Right lobe of liver (tissue), 6 donors: ENCODE measurements at places on chromosomes 16 and 17. TPM values are rescaled to one million over a fixed set of nuclear protein-coding genes. Genes with fewer than 3 reads are reported as not detected.

- no peak overlapping the region for H3K4me3 ChIP-seq
- H3K36me3 ChIP-seq, result no peaks in the 10 kb centered on the region
- no peaks in the 10 kb centered on the region for H3K4me1 ChIP-seq
Measured at GRCh38 chr17:74079537-74080300, 123.8 kb upstream of the RPL38 start.

DNA sequence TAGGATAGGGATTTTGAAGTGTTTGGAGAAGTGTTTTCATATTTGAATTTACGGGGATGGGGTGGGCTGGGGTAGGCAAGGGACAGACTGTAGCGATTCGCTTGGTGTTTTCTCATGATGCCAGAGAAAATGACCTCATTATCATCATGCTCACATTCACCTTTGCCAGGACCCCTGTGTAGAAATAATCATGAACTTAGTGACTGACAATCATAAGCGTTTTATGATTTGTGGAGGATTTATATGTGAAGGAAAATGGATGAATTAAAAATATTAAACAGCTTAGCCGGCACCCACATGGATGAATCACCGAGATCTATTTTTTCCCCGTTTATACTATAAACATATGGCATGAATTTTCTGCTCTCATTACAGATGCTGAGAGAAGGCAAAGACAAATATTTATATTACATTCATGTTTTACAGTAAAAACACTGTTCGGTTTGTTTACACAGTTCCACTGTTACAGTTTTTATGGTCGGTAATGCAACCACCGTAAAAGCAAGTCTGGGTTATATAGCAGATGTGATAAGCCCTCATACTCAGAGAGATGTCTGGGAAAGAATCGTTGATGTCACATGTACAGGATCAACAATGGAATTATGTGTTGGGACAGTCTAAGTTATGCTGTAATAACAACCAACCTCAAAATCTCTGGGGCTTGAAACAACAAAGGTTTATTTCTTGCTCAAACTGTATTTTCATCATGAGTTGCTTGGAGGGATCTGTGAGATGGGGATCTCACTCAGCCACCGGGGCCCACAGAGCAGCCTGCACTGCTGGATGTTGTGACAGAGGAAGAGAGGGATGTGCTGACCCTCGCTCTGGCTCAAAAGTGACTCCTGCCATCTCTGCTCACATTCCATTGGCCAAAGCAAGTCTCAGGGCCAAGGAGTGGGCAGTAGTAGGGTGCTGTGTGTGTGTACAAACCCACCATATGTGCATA is 85.1 kb downstream of the WWOX start:
- H3K27ac ChIP-seq, result no peak overlapping the region
- DNase-seq, result no peak
- no peaks in the 10 kb centered on the region for H3K27me3 ChIP-seq
- H3K4me3 ChIP-seq, result no peak overlapping the region

Gene ACSM2B
- total RNA-seq, result 282 TPM

DNA sequence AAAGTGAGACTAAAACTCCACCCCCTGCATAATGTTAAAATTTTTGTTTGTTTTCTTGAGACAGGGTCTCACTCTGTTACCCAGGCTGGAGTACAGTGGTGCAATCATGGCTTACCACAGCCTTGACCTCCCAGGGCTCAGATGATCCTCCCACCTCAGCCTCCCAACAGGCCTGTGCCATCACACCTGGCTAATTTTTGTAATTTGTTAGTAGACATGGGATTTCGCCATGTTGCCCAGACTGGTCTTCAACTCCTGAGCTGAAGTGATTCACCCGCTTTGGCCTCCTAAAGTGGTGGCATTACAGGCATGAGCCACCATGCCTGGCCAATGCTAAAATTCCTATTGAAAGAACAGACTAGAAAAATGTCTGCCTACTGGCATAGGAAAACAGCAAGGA is 103.8 kb downstream of the TRIM37 start:
- no peak for DNase-seq
- H3K27ac ChIP-seq, result peak overlapping the region; percentile 62
- H3K4me1 ChIP-seq, result peaks cover 56% of the 10 kb centered on the region
- no peak overlapping the region for H3K4me3 ChIP-seq

DNA sequence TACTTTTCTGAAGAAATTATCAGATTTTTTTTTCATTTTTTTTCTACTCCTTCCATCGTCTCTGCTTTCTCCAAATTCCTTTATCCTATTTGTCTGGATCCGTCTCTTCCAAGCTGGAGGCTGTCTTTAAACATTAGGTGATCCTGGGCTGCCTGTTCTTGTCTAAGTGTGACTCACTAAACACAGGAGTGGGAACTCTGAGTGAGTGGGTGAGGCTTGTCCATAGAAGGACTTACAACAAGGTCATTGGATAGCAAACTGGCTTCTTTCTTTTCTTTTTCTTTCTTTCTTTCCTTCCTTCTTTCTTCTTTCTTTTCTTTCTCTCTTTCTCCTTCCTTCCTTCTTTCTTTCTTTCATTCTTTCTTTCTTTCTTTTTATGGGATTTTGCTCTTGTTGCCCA is 18.2 kb downstream of the ALOX15 start:
- no peaks in the 10 kb centered on the region for H3K4me1 ChIP-seq
- H3K36me3 ChIP-seq, result no peaks in the 10 kb centered on the region
- no peak overlapping the region for H3K27ac ChIP-seq
- no peaks in the 10 kb centered on the region for H3K27me3 ChIP-seq
- no peak for DNase-seq

Gene PHF12
- total RNA-seq, result 16.7 TPM

DNA sequence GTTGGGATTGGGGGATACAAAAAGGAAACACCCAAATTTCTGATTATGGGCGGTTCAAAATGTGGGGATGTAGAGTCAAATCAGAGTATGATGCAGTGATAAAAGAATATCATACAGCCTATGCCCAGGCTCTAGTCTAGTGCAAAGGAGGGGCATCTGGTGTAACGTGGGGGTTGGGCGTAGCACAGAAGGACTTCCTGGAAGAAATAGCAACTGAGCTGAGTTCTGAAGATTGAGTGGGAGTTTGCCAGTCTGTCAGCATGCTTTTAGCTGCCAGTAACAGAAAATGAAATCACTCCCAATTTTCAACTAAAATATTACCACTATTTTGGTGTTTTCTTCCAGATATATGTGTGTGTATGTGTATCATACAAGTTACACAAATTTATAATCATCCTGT is 196.9 kb downstream of the SPECC1 start:
- no peaks in the 10 kb centered on the region for H3K36me3 ChIP-seq
- no peak overlapping the region for H3K27ac ChIP-seq
- no peak for DNase-seq

DNA sequence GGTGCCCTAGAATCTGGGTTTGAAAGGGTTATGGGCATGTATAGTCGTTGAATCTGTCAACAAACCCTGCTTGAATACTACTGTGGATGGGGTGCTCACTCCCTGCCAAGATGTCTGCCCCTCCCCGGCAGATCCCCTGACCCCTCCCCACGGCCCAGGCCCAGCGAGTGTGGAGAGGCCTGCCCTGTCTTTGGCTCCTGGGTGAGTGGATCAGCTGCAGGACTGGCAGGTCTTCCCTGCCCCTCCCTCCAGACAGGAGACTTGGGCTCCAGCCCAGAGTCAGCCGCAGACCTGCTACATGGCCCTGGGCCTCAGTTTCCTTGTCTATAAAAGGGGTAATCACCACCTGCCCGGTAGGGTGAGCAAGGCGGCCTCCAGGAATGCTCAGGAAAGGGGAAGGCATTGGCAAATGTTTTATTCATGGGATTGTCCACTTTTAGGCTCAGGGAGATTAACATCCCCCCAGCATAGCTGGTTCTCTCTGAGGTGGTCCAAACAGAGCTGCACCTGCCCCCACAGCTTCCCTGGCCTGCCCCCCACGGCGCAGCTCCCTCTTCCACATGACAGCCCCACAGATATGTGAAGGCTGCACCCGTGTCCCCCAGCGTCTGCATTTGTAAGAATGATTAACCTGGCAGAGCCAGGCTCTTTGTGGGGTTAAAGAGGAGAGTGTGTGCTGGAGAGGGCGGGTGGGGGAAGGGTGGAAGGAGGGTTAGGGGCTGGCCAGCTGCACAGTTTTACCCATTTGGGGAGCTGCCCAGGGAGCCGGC is 18.5 kb upstream of the SPNS2 start:
- H3K4me3 ChIP-seq, result no peak overlapping the region
- H3K27me3 ChIP-seq, result no peaks in the 10 kb centered on the region
- no peaks in the 10 kb centered on the region for H3K36me3 ChIP-seq
- DNase-seq, result no peak
- H3K27ac ChIP-seq, result no peak overlapping the region

Gene DNASE1L2
- 0.40 TPM for total RNA-seq
